ENCODE measurements at places on chromosomes 13 and 19.

DNA sequence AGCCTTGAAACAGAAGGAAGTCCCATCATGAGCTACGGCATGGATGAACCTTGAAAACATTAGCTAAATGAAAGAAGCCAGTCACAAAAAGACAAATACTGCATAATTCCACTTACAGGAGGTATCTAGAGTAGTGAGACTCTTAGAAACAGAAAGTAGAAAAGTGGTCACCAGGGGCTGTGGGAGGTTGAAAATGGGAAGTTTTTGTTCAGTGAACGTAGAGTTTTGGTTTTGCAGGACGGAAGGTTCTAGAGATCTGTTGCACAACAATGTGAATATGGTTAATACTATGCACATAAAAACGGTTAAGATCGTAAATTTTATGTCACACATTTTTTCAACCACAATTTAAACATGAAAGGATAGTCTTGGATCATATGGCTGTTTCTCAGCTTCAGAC lies 11.9 kb upstream of the SLC10A2 start:
- DNase-seq = no peak

DNA sequence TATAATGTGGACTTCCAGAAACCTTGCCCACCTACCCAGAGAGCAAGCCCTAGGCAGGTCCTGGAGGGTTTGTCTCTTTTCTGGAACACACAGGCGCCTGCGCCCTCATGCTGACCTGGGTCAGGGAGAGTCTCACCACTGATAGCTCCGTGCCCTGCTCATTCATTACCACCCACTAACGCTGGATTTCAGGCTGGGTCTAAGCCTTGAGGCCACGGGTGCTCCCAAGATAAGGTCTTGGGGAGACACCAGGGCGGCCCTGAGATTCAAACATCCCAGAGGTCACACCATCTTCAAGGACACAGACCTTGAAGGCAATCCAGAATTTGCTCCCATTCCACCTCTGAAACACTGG lies 5.1 kb downstream of the S1PR2 start:
- no peak for DNase-seq

DNA sequence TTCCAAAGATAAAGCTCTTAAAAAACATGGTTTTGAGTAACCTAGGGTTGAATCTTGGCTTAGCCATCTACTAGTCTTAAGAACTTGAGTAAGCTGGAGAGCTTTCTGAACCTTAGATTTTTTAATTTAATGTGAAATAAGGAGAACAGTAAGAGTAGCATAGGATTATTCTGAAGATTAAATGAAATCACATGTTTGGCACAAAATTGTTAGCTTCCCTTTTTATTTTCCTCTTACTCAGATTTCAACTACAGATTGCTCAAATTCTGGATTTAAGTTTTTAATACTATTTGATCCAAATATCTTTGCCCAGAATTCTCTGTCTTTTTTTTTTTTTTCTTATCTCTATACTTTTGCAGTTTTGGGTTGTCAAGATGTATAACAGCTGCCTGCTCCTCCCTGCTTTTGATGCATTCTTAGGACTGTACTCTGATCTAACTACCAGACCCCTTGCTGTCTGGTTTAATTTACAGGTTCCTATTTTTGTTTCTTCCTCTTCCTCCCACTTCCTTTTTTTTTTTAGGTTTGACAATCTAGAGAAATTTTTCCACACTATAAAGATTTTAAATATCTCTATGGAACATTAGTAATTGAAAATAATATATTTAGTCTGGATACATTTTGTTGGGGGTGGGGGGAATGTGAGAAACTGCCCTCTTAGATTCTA lies 12.3 kb downstream of the POMP start:
- no peak for DNase-seq

DNA sequence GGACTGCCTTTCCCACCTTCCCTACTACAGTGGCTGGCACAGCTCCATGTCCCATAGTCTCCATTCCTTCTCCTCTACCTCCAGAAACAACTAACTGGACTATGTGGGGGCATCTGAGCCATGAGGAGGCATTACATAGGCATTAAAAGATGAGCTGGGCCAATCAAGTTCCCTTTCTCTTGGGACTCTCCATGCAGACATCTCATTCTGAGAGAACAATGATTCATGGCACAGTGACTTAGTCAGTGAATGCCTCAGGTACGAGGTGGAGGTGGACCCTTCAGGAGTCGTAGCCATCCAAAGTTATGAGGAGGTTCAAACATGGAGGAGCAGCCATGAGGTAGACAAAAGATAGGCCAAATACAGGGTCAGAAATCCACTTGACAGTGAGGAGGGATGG lies 70.0 kb downstream of the GPC6 start:
- DNase-seq = no peak

GRCh38 chr13:100594731-100595130 lies 6.1 kb upstream of the GGACT start:
- no peak for DNase-seq

DNA sequence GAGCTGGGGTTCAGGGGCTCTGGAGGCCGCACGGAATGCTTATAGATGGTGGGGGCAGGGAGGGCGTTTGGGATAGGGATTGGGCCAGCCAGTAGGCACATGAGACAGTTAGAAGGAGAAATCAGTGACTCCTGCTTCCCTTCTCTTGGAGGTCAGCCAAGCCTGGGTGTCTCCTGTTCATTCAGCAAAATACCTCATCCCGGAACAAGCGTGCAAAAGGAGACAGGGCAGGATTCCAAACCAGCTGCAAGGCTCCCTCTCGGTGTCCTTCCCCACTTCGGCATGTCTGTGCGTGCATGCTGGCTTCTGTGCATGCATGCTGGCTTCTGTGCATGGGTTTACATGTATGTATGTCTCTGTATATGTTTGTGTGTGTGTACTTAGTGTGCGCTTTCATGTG lies 37.3 kb upstream of the PEPD start:
- DNase-seq = peak; percentile 15

- peak; percentile 74 for DNase-seq
Measured at GRCh38 chr19:16569609-16570320, 2.5 kb downstream of the SLC35E1 start.

GRCh38 chr19:4051175-4052101 lies 15.3 kb downstream of the ZBTB7A start:
- no peak for DNase-seq

DNA sequence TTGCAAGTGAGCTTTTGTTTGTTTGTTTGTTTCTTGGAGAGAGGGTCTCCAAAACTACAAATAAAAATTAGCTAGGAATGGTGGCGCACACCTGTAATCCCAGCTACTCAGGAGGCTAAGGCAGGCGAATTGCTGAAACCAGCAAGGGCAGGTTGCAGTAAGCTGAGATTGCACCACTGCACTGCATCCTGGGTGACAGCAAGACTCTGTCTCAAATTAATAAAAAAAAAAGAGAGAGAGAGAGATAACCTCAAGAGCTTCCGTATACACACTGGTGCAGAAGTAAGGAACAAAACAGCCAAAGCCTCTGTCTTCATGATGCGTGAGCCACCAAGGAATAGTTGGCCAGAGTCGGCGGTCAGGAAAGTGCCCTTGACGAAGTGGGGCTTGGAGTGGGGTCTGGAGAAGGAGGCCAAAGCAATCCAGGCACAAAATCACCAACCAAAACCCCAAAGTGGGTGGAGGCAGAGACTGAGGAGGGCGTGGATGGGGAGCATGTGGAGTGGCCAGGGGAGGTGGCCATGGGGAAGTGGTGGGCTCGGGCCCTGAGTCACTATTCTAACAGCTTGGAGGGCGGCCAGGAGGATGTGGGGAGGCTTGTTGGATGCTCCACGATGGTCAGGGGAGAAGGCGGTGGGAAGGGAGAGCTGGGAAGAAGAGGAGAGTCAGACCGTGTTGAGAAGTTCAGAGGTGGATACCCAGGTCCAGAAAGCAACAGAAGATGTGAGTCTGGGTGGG lies 21.2 kb upstream of the TOMM40 start:
- no peak for DNase-seq

DNA sequence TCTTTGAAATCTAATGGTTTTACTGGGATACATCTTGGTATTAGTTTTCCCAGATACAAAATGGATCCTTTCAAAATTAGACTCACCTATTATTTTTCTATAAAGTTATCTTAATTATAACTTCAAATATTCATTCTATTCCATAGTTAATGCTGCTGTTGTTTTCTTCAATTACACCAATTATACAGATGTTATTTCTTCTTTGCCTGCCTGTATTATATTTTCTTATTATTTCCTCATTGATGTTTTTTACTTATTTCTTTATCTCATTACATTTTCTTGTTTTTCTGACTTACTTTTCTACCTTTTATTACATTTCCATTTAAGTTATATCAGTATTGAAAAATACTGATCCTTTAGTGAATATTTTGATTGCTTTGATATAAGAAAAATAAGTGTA lies 40.9 kb downstream of the SPACA7 start:
- DNase-seq = no peak

DNA sequence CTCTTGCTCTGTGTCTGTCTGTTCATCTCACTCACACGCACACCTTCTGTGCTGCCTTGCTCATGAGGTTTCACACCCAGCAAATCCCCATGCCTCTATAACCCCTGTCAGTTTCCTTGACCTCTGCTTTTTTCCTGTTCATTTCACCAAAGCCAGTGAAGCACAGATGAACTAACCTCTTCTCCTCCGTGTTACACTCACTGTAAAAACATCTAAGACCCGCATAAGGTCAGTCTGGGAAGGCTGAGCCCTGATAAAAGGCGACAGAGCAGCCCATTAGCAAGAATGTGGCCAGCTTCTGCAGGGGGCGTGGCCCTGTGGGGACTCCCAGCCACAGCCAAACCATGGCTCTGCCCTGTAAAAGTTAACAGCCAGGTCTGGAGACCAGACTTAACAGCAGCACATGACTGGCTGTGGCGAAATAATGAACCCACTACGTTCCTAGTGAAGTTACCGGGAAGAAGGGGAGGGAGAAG lies 42.8 kb upstream of the NPAS1 start:
- no peak for DNase-seq

- no peak for DNase-seq
Measured at GRCh38 chr13:113373811-113374485, 10.0 kb upstream of the GRTP1 start.

DNA sequence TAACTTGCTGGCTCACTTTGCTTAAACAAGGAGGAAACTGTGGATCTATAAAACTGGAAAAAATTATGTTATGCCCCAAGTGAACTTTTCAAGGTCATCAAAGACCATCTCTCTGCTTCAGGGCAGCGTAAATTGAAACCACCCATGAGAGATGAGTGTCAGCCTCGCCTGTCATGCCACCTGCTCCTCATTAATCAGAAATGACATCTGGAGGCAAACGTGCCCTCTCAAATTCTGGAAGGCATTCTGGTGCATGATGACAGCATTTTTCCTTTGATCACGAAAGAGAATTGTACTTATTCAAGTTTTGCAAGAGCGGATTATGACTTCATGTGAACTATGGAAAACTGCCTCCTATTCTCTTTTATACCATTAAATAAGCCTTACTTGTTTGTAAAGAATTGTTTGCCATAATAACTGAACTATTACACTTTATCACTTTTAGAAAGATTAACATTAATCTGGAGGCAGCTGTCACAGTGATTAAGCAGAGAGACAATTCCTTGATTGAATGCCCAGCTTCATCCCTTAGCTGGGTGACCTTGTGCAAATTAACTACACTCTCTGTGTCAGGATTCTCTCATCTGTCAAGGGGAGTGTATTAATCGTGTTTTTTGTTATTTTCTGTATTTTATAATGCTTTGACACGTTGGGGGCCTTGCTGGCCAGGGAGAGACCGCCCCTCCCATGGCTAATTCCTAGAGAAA lies 17.0 kb upstream of the SACS start:
- no peak for DNase-seq

DNA sequence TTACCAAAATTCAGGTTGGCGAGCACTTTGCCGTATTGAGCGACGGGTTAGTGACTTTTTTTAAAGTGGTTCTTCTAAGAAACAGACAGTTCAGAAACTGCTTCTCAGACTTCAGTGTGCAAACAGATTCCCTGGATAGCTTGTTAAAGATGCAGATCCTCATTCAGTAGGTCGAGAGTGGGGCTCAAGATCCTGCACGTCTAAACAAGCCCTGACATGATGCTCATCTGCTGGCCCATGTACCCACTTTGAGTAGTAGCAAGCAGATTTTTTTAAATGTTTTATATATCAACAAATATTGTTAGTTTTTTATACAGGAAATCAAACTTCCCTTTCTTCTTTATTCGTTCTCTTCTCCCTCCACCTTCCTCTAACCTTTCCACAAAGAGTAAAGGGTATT lies 7.3 kb downstream of the METTL21C start:
- DNase-seq = no peak

GRCh38 chr19:5967994-5968430 lies 9.9 kb downstream of the RANBP3 start:
- DNase-seq = peak; percentile 87

GRCh38 chr13:110617321-110618072 lies 2.2 kb downstream of the NAXD start:
- DNase-seq = peak; percentile 62

GRCh38 chr13:112903071-112903577 lies 65.9 kb upstream of the MCF2L start:
- no peak for DNase-seq

DNA sequence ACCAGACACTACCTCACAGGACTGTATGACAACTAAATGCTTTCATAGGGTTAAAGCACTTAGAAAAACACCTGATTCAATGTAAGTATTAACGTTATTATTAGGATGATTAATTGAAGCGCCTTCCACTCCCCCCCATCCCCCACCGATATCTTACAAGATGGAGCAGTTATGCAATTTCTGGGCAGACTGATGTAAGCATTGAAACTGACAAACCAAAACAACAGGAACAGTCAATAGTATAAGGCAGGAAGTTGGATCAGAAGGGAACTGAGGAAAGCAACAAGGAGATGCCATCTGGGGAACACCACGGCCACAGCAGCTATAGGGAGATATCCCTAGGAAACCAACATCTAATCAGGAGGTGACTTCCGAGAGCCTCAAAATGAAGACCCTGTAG lies 3.8 kb downstream of the LCP1 start:
- DNase-seq = no peak

DNA sequence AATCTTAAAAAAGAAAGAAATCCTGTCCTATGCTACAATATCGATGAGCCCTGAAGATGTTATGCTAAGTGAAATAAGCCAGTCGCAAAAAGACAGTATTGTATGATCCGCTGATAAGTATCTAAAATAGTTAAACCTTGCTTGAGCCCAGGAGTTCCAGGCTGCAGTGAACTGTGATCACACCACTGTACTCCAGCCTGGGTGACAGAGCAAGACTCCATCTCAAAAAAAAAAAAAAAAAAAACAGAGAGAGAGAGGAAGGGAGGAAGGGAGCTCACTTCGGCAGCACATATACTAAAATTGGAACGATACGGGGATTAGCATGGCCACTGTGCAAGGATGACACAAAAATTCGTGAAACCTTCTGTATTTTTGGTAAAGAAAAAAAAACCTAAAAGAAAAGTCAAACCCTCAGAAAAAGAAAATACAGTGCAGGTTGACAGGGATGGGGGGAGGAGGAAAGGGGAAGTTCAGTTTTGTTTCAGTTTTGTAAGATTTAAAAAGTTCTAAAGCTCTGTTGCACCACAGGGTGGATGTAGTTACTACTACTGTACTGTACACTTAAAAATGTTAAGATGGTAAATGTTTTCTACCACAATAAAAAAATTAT lies 8.4 kb downstream of the CLASRP start:
- DNase-seq = no peak

- DNase-seq = peak; percentile 30
Measured at GRCh38 chr19:47697863-47698609, 15.2 kb upstream of the EHD2 start.

Measured in LNCaP clone FGC (cell line).